ENCODE measurements at places on chromosomes 16 and 17.

DNA sequence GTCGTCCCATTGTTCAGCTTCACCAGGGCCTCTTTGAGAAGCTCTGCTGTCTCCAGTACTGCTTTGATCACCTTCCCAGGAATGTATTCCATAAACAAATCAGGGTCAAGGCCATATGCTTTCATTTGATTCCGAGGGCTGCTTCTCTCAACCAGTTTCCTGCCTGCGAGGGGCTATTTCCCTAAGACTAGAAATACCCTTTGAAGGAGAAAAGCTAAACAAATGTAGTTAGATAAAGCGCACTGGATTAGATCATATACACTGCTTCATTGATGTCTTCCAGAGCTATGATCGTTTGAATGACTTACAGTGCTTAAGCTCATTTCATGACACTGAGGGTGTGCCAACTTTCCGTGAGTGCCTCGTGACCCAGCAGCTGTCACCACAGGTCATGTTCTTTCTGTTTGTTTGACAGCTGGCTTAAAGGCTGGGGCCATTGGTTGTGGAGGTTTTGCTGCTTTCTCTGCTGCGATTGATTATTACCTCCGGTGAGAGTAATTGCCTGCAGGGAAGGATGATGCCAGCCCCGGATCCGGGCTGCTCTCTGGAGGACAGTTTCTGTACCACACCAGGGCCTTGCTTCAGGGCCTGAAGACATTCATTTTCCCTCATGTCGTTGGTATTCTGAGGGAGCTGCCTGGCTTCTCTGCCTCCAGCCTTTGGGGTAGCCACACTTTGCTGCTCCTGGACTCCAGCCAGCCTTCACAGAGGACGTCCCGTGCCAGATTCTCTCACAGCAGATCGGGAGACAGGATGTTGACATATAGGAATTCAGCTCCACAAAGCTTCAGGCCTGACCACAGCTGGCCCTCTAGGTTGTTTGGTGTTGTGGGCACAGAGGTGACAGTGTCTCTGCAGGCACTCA lies 3.9 kb downstream of the TIMM22 start:
- no peak for DNase-seq

DNA sequence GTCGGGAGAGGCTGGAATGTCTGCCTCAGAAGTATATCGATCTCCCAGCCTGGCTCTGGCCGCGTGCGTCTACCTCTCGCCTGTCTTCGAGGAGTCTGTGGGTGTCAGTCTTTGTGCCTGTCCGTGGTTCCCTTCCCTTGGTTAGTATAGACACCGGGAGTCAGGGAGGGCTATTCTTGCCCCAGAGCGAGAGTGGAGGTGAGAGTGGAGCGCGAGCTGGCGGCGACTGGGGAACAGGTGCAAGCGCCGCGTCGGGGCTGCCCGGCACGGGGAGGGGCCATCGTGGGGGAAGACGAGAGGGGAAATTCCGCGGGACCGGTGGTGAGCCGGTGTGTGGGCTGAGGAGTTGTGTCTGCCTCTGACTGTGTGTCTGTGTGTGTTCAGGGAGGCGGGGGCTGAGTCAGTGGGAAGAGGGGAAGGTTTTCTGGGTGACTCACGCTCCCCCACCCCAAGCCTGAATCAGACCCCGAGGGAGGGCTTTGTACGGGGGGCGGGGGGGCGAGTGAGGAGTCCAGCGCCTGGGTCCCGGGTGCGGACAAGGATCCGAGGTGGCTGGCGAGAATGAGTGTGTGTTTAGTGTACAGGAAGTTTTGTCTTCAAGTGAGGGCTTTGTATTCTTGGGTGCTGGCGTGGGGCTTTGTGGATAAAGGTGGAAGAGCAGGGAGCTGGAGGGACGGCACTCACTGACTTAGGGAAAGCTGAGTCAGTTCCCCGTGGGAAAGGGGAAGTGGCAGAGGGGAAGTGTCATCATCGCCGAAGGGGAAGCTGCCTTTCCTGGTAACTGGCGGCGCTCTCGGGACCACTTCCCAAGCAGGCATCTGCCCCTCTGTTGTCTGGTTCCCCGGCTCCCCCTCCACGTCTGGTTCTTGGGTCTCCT lies 8.6 kb downstream of the KDM6B start:
- DNase-seq, result no peak

DNA sequence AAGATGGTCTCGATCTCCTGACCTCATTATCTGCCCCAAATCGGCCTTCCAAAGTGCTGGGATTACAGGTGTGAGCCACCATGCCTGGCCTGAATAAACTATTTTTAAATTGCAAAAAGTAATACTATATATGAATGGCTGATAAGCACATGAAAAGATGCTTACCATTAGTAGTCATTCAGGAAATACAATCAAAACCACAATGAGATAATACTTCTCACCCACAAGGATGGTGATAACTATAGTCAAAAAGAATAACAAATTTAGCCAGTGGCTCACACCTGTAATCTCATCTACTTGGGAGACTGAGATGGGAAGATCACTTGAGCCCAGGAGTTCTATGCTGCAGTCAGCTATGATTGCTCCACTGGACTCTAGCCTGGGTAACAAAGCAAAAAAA lies 2.4 kb upstream of the TACO1 start:
- DNase-seq, result no peak

GRCh38 chr16:4679156-4679849 lies 14.1 kb upstream of the NUDT16L1 start:
- no peak for DNase-seq

DNA sequence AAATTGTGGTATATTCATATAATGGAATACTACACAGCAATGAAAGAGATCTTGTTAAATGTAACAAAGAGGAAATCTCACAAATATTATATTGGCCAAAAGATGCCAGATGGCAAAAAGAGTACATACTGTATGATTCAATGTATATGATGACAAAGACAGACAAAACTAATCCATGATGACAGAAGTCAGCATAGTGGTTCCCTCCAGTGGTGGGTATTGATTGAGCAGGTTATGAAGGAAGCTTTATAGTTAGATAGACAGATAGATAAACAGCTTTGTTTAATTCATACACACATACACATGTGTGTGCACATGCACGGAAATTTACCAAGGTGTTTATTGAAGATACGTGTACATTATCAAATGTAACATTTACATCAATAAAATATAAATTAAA lies 74.4 kb upstream of the SMIM36 start:
- DNase-seq, result no peak

- no peak for DNase-seq
Observed at GRCh38 chr16:3248596-3248995, 7.8 kb downstream of the MEFV start.

GRCh38 chr17:38797158-38797490 lies 2.2 kb downstream of the PIP4K2B start:
- DNase-seq, result no peak

- no peak for DNase-seq
Observed at GRCh38 chr16:68072038-68072695, 13.0 kb upstream of the NFATC3 start.

- no peak for DNase-seq
Observed at GRCh38 chr17:78271419-78272170, 40.2 kb downstream of the TMEM235 start.

- no peak for DNase-seq
Observed at GRCh38 chr16:86509759-86510464, 415 bp upstream of the FOXF1 start.

DNA sequence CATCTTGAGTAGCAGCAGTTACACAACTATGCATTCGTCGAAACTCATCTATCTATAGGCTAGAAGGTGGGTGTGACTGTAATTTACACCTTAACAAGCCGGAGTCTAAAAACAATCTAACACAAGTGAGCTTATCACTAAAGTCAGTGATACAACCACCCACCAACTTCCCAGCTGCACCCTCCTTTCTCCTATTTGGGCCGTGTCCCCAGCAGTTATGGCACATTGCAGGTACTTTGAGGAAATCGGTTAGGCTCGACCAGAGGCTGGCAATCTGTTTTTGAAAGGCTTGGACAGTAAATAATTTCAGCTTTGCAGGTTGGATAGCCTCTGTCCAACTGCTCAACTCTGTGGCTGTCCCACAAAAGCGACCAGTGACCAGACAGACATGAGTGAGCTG lies 26.0 kb downstream of the USP22 start:
- DNase-seq, result no peak

- no peak for DNase-seq
Observed at GRCh38 chr17:30414486-30414885, 35.8 kb downstream of the CPD start.

DNA sequence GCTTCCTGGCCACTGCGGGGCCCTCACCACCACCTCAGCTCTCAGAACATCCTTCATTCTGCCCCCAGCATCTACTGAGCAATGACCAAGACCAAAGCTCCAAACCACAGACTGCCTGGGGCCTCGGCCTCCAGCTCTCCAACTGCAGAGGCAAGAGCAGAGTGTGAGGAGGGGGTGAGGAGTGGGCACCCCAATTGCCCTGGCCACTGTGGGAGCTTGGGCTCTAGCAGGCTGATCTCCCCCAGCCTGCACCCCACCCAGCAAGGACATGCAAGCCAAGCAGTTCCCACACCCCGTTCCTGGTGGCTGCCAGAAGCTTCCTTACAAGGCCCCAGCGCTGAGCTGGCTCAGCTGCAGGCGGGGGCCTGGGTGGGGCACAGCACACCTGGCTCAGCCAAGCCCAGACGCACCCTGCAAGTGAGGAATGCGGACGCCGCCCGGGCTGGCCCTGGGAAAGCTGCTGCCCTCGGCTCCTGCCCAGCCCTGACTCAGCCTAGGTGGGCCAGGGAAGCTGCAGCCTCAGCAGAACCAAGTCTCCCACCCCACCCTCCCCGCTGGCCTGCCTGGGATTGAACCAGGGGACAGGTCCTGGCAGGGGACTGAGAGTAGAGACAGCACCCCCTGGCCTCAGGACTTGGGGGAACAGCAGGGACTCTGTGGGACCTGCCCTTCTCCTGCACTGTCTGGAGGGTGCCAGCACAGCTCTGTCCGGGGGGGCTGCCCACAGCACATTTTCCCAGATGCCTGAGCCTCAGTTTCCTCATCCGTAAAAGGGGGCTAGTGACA lies 29.7 kb upstream of the KRT17 start:
- no peak for DNase-seq

- no peak for DNase-seq
Observed at GRCh38 chr17:47802341-47803022, 19.1 kb downstream of the OSBPL7 start.

DNA sequence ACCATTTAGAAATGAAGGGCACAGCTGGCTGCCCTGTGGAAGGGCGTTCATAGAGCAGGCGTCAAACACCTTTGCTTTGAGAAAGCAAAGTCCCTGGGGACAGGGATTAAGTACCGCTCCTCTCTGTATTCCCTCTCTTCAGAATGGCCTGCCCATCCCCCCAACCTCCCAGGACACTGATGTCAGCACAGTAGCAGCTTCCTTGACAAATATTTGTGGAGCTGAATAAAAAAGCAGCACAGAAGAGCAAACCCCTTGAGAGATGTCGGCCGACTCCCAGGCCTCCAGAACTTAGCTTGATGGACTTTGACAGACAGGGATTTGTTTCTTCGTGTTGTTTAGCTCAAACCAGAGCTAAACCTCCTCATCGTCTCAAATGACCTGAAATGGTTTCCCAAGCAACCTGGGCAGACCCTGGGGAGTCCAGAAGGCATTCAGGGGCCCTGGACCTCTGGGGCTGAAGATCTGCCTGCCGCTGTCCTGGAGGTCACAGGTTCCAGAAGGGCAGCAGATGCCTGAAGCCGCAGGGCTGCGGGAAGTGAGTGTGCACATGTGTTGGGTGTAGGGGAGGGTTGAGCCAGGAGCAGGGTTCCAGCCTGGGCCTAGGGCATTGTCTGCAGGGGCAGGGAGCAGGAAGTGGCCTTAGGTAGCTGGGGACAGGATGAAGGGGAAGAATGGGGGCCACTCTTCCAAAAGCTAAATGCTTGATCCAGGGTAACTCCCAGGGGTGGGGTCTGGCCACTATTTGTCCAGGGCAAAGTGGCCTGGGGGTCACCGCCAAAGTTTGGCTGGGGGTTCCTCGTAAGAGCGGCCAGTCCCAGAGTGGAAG lies 42.3 kb upstream of the NKD1 start:
- no peak for DNase-seq

GRCh38 chr17:51805765-51806164 lies 352.7 kb downstream of the CA10 start:
- no peak for DNase-seq

GRCh38 chr16:80984124-80984892 lies 22.4 kb downstream of the CMC2 start:
- DNase-seq, result no peak

DNA sequence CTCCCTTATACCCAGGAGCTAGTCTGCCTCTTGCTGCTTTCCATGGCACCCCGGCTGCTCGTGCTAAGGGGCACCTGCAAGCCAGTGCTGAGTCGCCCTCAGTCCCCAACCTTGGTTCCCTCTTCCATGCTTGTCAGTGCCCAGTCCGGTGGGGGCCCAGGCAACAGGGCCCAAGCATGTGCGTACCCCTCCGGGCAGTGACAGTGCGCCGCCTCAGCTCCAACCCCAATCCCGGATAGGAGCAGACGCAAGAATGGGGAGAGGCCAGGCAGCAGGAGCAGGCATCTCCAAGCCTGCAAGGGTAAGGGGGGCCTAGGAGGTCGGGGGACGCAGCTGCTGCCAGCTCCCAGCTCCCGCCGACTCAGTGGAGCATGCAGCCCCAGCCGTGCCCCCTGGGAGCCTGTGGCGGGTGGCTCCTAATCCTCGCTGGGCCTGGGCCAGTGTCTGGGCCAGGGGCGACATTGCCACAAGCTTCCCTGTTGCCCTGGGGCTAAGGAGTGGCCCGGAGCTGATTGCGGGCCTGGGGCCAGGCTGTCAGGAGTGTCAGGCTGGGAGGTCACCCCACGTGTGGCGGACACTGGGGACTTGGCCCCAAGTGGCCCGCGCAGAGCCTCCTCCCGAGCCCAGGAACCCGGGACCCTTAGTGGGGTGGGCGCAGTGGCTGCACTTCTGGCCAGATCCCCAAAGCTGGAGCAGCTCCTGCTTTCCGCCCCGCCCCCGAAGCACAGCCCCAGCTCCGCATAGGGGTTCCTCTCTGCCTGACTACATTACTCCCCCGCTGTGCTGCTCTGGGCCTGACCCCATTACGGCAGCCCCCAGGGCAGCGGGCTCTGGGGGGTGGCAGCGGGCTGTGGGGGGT lies 9.8 kb downstream of the CPD start:
- DNase-seq, result no peak

DNA sequence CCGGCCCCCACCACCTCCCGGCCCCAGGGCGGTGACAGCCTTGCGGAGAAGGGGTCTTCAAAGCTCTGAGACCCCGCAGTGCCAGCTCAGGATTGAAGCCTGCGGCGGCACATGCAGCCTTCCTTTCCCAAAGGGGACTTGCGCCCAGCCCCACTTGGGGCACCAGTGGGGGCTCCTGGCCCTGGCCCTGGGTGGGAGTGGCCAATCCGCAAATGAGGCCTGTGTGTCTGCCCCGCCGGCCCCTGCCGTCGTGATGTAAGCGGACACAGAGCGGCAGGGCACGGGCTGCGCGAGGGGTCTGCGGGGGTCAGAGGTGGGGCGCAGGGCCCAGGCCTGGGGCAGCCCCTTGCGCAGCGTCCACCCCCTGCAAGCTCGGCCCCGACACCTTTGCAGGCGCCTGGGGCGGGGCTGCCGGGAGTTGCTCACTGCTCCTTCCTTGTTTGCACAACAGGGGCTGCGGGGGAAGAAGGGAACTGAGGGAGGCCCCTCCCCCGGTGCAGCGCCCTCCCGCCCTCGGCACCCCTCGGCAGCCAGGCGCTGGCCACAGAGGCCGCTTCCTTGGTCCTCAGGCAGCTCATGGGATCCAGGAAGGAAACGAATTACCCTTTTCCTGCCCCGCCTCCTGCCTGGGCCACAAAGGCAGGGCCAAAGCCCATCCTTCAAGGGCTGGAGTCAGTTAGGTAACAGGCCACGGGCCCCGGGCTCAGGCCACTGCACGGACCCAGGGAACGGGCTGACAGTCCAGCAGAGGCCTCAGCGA lies 2.9 kb downstream of the SLC16A3 start:
- DNase-seq, result no peak

Data from esophagus squamous epithelium (tissue), 5 donors.